Endothelial cell (in vitro differentiated cells): ENCODE measurements at places on chromosomes 2 and 18. TPM values are rescaled to one million over a fixed set of nuclear protein-coding genes. Genes with fewer than 3 reads are reported as not detected.

GRCh38 chr18:65498605-65499004, 252.2 kb upstream of the CDH7 start:
- peaks cover 14% of the 10 kb centered on the region for H3K4me1 ChIP-seq
- H3K36me3 ChIP-seq = no peaks in the 10 kb centered on the region
- H3K27ac ChIP-seq = no peak overlapping the region
- H3K4me3 ChIP-seq = no peak overlapping the region
- no peaks in the 10 kb centered on the region for H3K27me3 ChIP-seq

- no peaks in the 10 kb centered on the region for H3K4me1 ChIP-seq
- no peak for DNase-seq
- no peak overlapping the region for H3K27ac ChIP-seq
- H3K27me3 ChIP-seq = peaks cover 6% of the 10 kb centered on the region
- peaks cover 4% of the 10 kb centered on the region for H3K36me3 ChIP-seq
- H3K4me3 ChIP-seq = no peak overlapping the region
Measured at GRCh38 chr2:230660294-230661060, 52.2 kb upstream of the CAB39 start.

GRCh38 chr2:44560352-44560751, 198.6 kb downstream of the CAMKMT start:
- DNase-seq = no peak
- no peaks in the 10 kb centered on the region for H3K36me3 ChIP-seq
- H3K4me3 ChIP-seq = no peak overlapping the region
- H3K27me3 ChIP-seq = no peaks in the 10 kb centered on the region
- H3K4me1 ChIP-seq = no peaks in the 10 kb centered on the region
- no peak overlapping the region for H3K27ac ChIP-seq

- no peak for DNase-seq
- peaks cover 7% of the 10 kb centered on the region for H3K4me1 ChIP-seq
- no peak overlapping the region for H3K27ac ChIP-seq
- H3K4me3 ChIP-seq = no peak overlapping the region
Measured at GRCh38 chr2:143519521-143519920, 390.3 kb downstream of the ARHGAP15 start.

GRCh38 chr2:7243276-7243675, 326.1 kb downstream of the RNF144A start:
- H3K27ac ChIP-seq = no peak overlapping the region
- peaks cover 13% of the 10 kb centered on the region for H3K4me1 ChIP-seq
- H3K36me3 ChIP-seq = no peaks in the 10 kb centered on the region
- H3K27me3 ChIP-seq = peaks cover 3% of the 10 kb centered on the region

GRCh38 chr2:73984203-73984921, at the start of gene TET3:
Gene TET3, plus strand, starts transcription at chr2:73984910. Its CDS starts 1,494 bp downstream, at chr2:73986404.
- peaks cover 12% of the 10 kb centered on the region for H3K36me3 ChIP-seq
- peaks cover 24% of the 10 kb centered on the region for H3K27me3 ChIP-seq
- peak within 1 kb of the TSS; percentile 85 for H3K27ac ChIP-seq
- H3K4me1 ChIP-seq = peaks cover 47% of the 10 kb centered on the region

GRCh38 chr2:217611056-217611455, 391.7 kb downstream of the TNS1 start:
- no peaks in the 10 kb centered on the region for H3K27me3 ChIP-seq
- H3K4me1 ChIP-seq = peaks cover 20% of the 10 kb centered on the region
- H3K4me3 ChIP-seq = no peak overlapping the region
- H3K36me3 ChIP-seq = peaks cover 4% of the 10 kb centered on the region
- DNase-seq = no peak

GRCh38 chr18:48408111-48408726, 964 bp downstream of the ZBTB7C start:
- no peak overlapping the region for H3K27ac ChIP-seq
- H3K4me3 ChIP-seq = peak overlapping the region; percentile 88
- DNase-seq = peak; percentile 14
- H3K4me1 ChIP-seq = peaks cover 7% of the 10 kb centered on the region
- no peaks in the 10 kb centered on the region for H3K36me3 ChIP-seq
- peaks cover 32% of the 10 kb centered on the region for H3K27me3 ChIP-seq

GRCh38 chr2:2321200-2321540, 9.9 kb downstream of the MYT1L start:
- no peaks in the 10 kb centered on the region for H3K4me1 ChIP-seq
- H3K36me3 ChIP-seq = no peaks in the 10 kb centered on the region
- H3K27ac ChIP-seq = no peak overlapping the region
- no peak for DNase-seq
- H3K4me3 ChIP-seq = no peak overlapping the region
- no peaks in the 10 kb centered on the region for H3K27me3 ChIP-seq

- H3K4me1 ChIP-seq = peaks cover 7% of the 10 kb centered on the region
- peak within 1 kb of the TSS; percentile 56 for H3K4me3 ChIP-seq
- H3K27ac ChIP-seq = peak within 1 kb of the TSS; percentile 61
- no peaks in the 10 kb centered on the region for H3K36me3 ChIP-seq
- DNase-seq = no peak
Measured at GRCh38 chr18:68797871-68798270, at the start of gene CCDC102B. Gene CCDC102B, plus strand, starts transcription at chr18:68798080. Its CDS starts 38,684 bp downstream, at chr18:68836764.

DNA sequence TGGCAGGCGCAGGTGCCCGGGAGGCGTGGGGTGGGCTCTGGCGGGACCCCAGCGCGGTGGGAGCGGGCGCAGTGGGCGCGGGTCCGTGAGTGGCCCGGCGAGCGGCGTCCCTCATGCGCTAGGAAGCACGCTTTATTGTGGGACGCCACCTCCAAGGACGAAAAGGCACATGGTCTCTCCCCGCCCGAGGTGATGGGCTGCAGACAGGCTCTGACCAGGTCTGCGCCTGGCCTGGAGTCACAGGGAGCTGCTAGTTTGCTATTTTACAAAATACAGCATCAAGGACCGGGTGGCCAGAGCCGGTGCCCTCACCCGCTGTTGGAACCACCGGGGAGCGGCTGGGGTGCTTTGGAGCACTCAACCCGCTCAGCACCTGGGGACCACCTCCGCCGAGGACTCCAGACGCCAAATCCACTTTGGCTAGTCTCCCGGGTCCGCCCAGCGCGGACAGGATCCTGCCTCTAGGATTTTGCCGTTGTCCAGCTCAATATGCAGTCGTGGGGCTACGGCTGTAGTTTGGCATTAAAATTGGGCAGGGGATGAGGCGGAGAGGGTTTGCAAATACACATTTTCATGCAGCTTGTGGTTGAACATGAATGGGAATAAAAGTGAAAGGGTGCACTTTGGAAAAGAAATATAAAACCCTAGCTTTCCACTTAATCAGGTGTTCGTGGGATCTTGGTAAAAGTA, 65.4 kb downstream of the LRRFIP1 start:
- peaks cover 45% of the 10 kb centered on the region for H3K4me1 ChIP-seq
- peaks cover 5% of the 10 kb centered on the region for H3K36me3 ChIP-seq
- H3K27ac ChIP-seq = peak overlapping the region; percentile 84
- peaks cover 16% of the 10 kb centered on the region for H3K27me3 ChIP-seq
- DNase-seq = no peak

DNA sequence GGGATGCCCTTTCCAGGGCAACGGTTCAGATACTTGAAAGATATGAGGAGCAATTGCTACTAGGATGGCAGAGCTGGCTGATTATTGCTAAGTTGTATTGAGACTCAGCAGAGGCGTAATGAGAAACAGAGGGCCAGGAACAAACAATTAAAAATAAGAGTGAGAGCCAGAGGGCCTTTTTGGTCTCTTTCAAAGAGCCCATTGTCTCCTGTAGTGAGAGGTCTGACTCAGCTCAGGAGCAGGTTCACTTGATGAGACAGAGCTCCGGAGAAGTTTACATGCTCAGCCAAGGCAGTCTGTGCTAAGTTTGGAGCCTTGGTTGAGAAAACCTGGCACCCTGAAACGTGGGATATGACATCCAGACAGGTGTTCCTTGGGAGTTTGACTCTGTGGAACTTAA, 303.9 kb upstream of the DLGAP1 start:
- H3K27ac ChIP-seq = no peak overlapping the region
- peaks cover 1% of the 10 kb centered on the region for H3K27me3 ChIP-seq
- no peak for DNase-seq
- H3K4me3 ChIP-seq = no peak overlapping the region
- no peaks in the 10 kb centered on the region for H3K36me3 ChIP-seq

DNA sequence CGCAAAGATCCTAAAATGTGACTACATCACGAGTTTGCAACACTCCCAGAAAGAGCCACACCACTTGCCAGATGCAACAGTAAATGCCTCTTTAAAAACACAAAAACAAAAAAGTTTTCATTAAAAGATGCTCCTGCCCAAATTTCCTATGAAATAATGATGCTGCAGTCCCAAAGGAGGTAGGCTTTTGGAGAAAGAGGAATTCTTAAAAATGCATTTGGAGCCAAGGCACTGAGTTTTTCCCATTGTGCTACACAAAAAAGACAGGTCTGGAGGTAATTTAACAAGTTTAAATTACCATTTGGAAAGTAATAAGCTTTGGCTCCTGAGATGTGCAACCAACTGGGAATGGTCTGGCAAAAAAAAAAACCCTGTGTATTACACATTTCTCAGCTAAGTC, 145.0 kb downstream of the PID1 start:
- no peak for DNase-seq
- no peaks in the 10 kb centered on the region for H3K4me1 ChIP-seq
- no peaks in the 10 kb centered on the region for H3K27me3 ChIP-seq
- H3K36me3 ChIP-seq = no peaks in the 10 kb centered on the region
- no peak overlapping the region for H3K4me3 ChIP-seq
- no peak overlapping the region for H3K27ac ChIP-seq

DNA sequence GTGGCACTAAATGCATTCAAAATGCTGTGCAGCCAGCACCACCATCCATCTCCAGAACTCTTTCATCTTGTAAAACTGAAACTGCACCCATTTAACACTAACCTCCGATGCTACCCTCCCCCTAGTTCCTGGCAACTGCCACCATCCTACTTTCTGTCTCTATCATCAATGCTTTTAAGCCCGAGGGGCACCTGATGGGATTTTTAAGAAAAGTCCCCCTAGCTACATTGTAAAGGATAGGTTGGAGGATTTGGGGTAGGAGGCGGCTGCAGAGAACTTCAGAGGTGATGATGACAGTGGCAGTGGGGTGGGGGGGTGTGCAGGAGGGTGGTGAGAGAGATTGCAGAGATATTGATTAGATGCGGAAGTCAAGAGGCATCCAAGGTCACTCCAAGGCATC, 10.8 kb upstream of the YWHAQ start:
- no peak overlapping the region for H3K4me3 ChIP-seq
- H3K4me1 ChIP-seq = peaks cover 18% of the 10 kb centered on the region
- no peak overlapping the region for H3K27ac ChIP-seq
- H3K36me3 ChIP-seq = no peaks in the 10 kb centered on the region
- peaks cover 9% of the 10 kb centered on the region for H3K27me3 ChIP-seq

DNA sequence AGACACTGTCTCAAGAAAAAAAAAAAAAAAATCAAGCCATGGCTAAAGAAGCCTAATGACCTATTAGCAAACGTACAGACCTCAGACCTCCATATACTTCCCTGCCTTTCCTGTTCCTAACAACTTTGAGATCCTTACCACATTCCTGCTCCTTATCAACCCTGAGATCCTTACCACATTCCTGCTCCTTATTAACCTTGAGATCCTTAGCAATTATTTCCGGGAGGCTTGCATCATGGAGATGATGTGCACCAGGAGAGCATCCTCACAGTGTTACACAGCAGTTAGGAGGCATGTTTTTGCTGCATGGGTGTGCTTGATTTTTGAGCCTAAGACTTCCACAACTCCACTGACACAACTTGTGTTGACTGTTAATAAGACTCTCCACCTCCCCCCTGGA, 54.6 kb upstream of the RASGRP3 start:
- peaks cover 10% of the 10 kb centered on the region for H3K27me3 ChIP-seq
- H3K4me1 ChIP-seq = peaks cover 46% of the 10 kb centered on the region
- H3K4me3 ChIP-seq = no peak overlapping the region
- DNase-seq = no peak

- H3K4me3 ChIP-seq = no peak overlapping the region
- H3K4me1 ChIP-seq = peaks cover 33% of the 10 kb centered on the region
- H3K27ac ChIP-seq = no peak overlapping the region
- peaks cover 10% of the 10 kb centered on the region for H3K27me3 ChIP-seq
- no peaks in the 10 kb centered on the region for H3K36me3 ChIP-seq
Measured at GRCh38 chr2:20584045-20584398, 66.9 kb downstream of the HS1BP3 start.

DNA sequence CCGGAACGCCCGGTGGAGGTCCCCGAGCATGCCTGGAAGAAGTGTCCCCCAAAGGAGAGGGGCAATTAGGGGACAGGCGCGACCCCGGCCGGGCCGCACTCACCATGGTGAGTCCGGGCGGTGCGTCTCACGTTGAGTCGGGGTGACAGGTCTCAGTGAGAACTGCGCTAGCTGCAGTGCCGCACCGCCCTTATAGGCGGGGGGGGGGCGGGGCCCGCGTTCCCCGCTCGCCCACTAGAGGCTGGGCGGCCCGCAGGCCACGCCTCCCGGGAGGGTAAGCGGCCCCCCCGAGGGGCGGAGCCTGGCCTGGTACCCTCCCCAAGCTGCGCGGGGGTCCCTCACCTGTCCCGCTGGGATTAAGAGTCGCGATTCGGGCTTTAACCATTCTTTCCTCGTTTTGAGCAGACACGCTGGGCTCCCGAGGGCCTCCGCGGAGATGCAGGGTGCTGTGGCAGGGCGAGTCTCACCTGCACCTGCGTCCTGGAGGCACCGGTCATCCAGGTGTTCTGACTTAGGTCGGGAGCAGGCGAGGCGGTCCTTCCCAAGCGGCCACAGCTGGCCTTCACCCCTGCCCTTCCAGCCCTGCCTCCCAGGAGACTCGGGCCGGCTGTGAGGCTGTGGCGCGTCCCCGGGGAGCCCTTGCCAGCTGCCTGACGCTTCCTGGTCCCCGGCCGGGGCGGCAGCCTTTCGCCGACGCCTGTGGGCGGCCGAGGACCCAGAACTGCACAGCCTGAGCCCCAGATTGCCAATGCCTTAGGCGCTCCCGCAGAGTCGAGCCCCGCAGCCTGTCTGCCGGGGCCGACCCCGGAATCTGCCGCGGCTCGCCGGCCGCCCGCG, at the start of gene TUBA4A:
Gene TUBA4A (minus strand): TSS at position 166 of the 837 bp plus-strand sequence. CDS start 60 bp downstream, at position 106.
- peaks cover 13% of the 10 kb centered on the region for H3K4me1 ChIP-seq
- H3K4me3 ChIP-seq = peak within 1 kb of the TSS; percentile 76
- peaks cover 13% of the 10 kb centered on the region for H3K36me3 ChIP-seq
- peaks cover 15% of the 10 kb centered on the region for H3K27me3 ChIP-seq
- peak; percentile 52 for DNase-seq

DNA sequence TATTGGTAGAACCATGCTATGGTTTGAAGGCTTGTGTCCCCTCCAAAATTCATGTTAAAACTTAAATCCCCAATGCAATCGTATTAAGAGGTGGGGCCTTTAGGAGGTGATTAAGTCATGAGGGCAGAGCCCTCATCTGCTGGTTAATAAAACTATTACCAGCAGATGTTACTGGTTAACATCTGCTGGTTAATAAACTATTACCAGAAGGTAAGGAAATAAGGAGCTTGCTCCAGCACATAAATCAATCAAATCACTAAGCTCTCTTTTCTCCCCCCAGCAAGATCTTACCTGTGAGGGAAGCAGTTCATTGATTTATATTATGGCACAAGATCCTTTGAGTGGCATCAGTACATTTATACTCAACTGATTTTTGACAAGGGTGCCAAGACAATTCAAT, 96.9 kb downstream of the AAK1 start:
- DNase-seq = no peak
- H3K36me3 ChIP-seq = peaks cover 51% of the 10 kb centered on the region
- no peak overlapping the region for H3K4me3 ChIP-seq
- H3K27me3 ChIP-seq = no peaks in the 10 kb centered on the region

CNNM4 gene
- 5.9 TPM for total RNA-seq

DSG4 gene
- total RNA-seq = not detected

CD207 gene
- total RNA-seq = 0.74 TPM

PAX8 gene
- 2.1 TPM for total RNA-seq

WDSUB1 gene
- total RNA-seq = 5.4 TPM

ZC3H15 gene
- 46.8 TPM for total RNA-seq

RNF144A gene
- 81.3 TPM for total RNA-seq

NCKAP5 gene
- total RNA-seq = 7.4 TPM

CNTNAP5 gene
- 5.0 TPM for total RNA-seq

AFF3 gene
- total RNA-seq = 12.2 TPM

ZNF24 gene
- total RNA-seq = 50.1 TPM

ADD2 gene
- 54.0 TPM for total RNA-seq
